Cortex of kidney (tissue), 1 donor: ENCODE measurements at places on chromosomes 5 and 9.

DNA sequence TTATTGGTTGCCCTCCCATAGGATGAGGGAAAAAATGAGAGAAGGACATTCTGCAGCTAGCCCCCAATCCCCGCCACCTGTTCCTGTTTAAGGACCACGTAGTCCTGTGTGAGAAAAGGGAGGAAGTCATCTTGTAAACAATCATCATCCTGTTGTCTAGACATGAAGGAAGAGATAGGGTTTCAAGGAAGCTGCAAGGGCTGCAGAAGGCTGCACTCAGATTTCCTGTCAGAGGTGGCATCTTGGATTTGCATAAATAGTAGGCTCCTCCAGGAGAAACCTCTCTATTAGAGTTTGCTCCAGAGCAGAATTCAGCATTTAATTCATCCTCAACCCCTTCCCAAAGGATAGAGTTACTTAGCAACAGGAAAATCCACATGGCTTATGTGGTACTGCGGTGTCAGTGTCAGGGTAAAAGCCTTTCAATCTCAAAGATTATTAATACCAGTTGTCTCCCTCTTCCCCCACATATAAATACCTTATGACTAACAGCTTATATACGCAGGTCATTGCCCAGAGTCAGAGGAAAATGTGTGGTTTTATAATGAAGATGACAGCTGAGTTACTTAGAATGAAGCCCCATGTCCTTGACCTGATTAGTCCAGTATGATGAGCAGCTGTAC lies 4.6 kb upstream of the DNAJC18 start:
- DNase-seq = no peak

DNA sequence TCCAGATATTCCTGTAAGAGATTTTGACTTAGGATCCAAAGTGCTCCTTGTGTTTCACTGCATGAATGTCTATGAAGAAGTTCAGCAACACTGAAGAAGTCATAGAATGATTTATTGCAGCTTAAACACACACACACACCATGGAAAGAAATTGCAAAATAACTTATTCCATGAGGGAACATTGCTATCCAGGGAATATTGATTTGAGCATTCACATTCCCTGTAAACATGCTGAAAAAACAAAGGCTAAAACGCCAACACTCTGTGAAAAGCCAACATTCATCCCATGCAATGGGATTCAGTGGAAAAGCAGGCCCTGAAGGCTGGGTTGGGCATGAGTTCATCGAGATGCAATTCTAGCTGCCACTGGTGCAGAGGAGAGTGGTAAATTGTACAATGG lies 109.6 kb upstream of the CXCL14 start:
- DNase-seq = no peak

- DNase-seq = no peak
These were observed 131.6 kb downstream of the GOLPH3 start for GRCh38 chr5:32042551-32042961.

DNA sequence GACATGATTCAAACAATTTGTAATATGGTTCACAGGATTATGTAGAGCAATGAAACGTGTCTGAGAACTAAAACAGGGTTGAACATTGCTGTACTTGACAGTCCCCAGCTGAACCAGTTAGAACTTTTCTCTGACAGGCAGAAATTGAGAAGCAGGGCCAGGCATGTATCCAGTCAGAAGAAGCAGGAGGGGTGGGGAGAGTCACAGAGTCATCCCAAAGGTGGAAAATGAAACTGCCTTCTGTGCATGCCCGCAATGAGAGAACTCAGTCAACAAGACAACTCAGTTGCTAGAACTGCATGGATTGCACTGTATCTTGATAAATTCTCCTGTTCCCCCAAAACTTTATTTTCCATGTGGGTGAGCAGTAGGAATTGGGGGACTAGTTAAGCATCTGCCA lies 72.9 kb upstream of the PRLR start:
- DNase-seq = no peak

GRCh38 chr9:124844291-124844690 lies 9.0 kb upstream of the WDR38 start:
- DNase-seq = no peak

DNA sequence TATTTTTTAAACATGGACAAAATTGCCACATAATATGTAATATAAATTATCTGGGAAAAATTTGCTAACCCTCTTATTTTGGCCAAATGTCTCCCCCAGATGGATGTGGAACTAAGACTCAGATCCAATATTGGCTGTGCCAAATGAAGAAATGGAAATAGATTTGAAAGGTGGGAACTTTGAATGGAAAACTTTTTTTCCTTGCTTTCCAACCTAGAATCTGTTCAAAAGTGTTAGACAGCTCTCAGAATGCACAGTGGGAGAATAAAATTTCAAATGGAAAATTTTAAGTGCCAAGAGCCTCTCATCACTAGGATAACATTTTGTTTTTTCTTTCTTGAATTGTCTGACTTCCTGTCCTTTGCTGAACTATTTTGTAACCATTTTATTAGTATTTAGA lies 142.6 kb upstream of the GAS1 start:
- DNase-seq = no peak

DNA sequence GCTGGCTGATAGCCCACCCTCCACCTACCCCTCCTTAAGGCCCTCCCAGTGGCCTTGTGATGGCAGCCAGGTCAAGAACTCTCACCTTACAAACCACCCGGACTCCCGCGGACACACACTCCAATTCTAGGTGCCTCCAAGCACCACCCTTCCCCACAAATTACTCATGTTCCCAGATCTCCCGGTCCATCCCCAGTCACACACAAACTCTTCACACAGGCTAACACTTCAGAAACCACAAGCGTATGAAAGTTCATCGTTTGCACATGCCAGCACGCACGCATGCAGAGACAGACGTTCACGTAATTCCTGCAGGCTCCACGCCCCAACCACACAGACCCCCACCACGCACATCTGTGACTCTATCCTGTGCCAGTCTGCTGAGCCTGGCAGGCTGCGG lies 18.0 kb downstream of the NR5A1 start:
- DNase-seq = no peak

- DNase-seq = no peak
These were observed 233.0 kb upstream of the RPS23 start for GRCh38 chr5:82511134-82511533.
